ENCODE measurements at places on chromosomes 2 and 18.

- peak; percentile 47 for DNase-seq
Observed at GRCh38 chr2:96642564-96643360, at the start of gene FER1L5. Gene FER1L5, plus strand, starts transcription at chr2:96642764. Its CDS starts 73 bp downstream, at chr2:96642837.

DNA sequence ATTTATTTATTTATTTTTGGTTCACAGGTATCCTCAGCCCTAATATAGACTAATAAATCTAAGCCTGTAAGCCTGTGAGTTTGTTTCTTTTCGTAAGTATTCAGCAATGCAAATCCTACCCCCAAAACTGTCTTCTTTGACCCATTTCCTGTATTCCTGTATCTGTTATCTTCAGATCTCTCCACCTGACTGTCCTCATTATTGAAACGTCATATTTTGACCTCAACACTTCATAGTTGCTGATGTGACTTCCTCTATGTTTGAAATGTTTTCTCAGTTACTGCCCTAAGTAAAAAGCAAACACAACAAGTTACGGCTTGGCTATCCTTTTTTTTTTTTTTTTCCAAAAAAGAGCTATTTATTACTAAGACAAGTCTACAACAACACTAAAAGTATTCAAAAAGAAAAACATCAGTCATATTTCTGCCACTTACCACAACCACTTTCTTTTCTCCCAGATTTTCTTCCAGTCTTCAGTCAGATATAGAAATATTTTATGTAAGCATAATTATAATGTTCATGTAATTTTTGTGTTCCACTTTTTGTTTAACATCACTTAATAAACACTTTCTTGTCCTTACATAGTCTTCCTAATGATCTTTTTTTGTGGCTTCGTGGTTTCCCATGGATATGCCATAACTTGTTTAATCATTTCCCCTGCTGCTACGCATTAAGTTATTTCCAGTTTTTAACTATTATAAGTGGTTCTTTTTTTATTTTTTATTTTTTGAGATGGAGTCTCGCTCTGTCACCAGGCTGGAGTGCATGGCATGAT lies 45.0 kb upstream of the EML4 start:
- DNase-seq = no peak

DNA sequence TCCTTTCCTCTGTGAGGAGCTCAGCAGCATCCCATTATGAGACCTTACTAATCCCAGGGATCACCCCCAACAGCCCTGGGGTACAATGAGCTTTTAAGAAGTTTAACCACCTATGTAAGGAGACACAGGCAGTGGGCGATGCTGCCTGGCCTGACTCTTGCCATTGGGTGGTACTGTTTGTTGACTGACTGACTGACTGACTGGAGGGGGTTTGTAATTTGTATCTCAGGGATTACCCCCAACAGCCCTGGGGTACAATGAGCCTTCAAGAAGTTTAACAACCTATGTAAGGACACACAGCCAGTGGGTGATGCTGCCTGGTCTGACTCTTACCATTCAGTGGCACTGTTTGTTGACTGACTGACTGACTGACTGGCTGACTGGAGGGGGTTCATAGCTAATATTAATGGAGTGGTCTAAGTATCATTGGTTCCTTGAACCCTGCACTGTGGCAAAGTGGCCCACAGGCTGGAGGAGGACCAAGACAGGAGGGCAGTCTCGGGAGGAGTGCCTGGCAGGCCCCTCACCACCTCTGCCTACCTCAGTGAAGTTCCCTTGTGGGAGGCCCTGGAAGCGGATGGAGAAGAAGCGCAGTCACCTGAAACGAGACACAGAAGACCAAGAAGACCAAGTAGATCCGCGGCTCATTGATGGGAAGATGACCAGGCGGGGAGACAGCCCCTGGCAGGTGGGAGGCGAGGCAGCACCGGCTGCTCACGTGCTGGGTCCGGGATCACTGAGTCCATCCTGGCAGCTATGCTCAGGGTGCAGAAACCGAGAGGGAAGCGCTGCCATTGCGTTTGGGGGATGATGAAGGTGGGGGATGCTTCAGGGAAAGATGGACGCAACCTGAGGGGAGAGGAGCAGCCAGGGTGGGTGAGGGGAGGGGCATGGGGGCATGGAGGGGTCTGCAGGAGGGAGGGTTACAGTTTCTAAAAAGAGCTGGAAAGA lies 7.6 kb downstream of the PROC start:
- DNase-seq = no peak

DNA sequence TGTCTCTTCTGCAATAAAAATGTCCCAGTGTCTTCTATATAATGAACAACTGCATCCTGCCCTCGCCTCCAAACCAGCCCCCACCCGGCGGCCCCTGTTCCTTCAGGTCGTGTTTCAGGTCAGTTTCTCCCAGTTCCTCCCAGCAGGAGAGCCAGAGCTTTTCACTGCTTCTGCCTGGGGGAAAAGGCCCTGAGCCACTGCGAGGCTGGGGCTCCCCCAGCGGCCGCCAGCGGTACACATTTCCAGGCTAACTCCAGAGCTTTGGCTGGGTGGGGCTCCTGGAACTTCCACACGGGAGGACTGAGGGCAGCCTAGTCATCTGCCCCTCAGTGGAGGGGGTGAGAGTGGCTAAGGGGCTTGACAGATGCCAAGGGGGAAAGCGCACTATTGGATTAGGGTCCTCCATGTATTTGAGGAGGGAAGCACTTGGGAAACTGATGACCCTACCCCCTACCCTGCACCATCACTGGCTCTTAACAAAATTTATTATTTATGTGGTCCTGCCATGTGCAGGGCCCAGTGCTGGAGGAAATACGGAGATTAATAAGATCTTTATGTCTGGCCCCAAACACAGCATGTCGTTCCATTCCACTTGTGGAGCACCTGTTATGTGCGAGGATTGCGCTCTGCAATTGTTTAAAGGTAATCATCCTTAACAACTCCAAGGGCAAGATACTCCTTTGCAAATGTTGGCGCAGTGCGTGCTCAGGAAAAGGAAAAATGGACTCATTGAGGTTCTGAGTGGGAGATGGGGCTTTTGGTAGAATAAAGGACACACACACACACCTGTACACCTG lies 17.3 kb upstream of the CYS1 start:
- DNase-seq = peak; percentile 68

GRCh38 chr2:206127656-206128055 lies 31.6 kb downstream of the NDUFS1 start:
- no peak for DNase-seq

- DNase-seq = no peak
Observed at GRCh38 chr2:191171708-191172355, 21.0 kb upstream of the STAT4 start.

DNA sequence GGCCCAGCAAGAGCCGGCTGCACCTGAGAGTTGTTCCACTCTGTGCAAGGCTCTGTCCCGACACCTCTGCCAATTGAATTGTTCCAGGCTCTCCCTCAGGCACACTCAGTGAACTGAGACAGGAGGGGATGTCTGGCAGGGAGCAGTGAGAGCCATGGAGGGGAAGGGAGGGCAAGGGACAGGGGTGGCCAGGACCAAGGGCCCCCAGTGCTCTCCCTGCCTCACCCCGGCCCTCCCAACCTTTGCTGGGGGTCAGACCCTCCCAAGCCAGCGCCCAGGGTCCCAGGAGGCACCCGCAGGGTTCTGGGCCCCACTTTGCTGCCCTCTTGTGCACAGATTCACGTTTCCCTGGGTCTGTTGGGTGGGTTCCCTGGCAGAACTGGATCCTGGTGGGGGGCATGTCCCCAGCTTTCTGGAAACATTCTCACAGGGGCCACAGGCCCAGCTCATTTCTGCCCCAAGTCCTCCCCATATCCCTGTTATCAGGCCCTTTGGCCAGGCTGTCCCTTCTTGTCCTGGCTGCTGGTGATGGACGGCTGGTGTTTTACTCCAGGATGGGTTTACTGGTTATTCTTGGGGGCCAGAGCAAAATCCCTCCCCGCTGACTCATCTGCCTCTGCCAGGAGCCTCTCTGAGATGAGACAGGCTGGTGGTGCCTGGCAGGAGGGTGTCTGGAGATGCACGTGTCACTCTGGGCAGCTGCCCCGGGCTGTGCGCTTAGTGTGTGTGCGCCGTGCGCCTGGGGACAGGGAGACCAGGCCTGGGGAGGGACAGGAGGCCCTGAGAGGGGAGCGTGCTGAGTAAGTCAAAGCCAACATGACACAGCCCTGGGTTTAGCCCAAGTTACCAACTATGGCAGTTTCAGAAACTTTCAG lies 136.5 kb upstream of the CTDP1 start:
- no peak for DNase-seq

DNA sequence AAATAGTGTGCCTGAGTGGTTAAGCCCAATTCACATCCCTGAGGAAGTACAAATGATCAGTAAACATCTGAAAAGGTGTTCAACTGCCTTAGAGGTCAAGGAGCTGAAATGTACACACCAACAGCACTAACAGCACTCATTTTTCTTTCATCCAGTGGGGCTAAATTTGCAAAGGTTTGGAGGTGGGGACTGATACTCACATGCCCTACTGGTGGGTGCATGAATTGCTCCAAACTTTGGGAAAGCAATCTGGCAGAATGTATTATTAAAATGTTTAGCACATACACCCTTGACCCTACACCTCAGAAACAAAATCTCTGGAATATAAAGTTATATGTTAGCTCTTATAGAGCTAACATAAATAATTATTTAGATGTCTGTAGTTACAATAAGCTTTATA lies 19.0 kb upstream of the FAM178B start:
- DNase-seq = no peak

GRCh38 chr2:183740241-183740640 lies 616.0 kb downstream of the NUP35 start:
- no peak for DNase-seq

- no peak for DNase-seq
Observed at GRCh38 chr2:159208438-159208837, 78.1 kb downstream of the WDSUB1 start.

DNA sequence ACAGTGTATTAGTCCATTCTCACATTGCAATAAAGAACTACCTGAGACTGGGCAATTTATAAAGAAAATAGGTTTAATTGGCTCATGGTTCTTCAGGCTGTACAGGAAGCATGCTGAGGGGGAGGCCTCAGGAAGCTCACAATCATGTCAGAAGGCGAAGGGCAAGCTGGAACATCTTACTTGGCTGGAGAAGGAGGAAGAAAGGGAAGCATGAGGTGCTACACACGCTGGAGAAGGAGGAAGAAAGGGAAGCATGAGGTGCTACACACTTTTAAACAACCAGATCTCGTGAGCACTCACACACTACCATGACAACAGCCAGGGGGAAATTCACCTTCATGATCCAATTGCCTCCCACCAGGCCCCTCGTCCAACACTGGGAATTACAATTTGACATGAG lies 95.3 kb upstream of the FAM110C start:
- no peak for DNase-seq

DNA sequence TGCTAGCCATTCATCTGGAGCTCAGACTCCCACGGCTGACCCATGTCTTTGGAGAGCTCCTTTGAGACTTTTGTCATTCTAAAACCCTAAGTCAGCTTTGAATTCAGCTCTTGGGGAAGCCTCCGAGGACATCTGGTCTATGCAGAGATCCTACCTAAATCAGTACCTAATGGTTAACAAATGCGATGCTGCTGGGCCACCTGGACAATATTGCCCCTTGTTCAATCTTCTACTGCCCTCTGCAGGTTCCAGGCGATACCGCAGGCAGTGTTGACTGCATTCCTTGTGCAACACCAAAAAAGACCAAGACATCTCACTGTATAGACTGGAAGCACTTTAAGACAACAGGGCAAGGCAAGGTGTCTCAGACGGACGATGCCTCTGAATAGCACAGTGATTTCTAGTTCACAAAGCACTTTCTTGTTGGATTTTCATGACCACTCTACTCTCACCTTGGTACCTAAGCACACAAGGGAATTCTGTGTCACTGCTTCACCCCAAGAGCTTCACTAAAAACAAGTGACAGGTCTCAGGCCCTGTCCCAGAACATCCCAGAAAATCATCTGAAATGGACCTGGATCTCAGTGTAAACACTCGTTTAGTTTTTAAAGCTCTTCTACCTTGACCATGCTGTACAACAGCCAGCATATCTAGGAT lies 80.9 kb downstream of the XDH start:
- peak; percentile 68 for DNase-seq

DNA sequence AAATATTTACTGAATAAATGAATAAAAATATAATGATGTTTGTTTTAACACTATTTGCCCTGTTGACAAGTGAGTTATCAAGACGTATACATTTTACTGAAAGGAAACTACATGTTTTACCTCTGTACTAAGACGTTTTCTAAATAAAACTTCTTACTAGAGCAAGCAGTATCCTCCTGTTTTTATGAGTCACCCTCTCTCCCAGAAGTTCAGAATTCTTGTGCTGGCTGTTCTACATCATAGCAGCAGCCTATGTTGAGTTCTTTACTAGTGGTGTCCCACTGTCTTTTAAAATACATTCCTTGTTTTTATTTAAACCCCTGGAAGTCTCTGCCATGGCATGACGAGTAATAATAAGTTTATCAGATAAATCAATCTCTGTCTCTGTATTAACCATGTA lies 297.4 kb downstream of the CALCRL start:
- DNase-seq = no peak

DNA sequence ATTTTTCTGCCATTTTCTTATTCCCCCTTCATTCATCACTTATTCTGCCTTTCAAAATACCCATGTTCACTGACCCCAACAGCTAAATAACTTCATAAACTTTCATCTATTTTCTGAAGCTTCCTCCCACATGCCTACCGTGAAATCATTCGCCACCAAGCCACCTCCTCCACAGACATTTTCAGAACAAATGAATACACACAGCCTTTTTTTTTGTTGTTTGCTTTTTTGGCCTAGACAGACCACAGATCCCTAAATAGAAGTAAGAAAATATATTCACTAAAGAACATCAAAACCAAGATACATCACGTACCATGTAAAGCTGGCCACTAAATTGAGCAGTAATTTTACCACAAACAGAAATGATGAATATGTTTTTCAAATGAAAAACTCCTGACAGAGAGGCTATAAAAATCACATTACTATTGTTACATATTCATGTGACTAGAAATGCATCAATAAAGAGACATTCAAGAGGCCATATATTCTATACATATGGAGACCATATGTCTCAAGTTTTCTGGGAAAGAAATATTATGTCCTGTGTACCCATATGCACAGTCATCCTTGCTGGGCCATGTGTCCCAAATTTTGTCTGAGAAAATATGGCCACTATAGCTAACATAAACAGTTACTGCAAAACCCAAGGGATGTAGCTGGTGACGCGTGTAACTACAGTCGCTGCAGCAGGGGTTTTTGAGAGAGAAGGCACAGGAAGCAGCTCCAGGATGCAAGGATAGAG lies 200.3 kb downstream of the FBXO15 start:
- DNase-seq = no peak

- no peak for DNase-seq
Observed at GRCh38 chr18:75159238-75159518, 49.8 kb downstream of the PTGR3 start.

- no peak for DNase-seq
Observed at GRCh38 chr2:26008851-26009566, 24.9 kb upstream of the RAB10 start.

DNA sequence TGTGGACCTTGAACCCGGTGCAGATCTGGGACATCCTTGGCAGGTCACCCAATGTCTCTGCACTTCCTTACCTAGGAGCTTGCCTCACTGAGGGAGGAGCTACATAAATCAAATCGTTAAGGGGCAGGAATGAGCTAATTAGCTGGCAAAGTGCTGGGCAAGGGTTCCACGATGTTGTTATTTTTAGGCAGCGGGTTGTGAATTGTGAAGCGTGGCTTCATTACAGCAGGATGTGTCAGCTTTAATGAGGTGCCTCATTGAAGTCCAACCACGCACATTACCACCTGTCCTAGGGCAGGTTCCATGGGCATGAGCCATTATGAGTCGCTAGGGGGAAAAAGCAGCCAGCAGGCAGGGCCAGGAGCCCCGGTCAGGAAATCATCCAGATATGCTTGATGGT lies 127.0 kb upstream of the AGAP1 start:
- no peak for DNase-seq

Data from hindlimb muscle (tissue), 1 donor.